ENCODE measurements at places on chromosomes 5 and 9.

GRCh38 chr5:107501965-107502675 lies 168.6 kb downstream of the EFNA5 start:
- DNase-seq, result no peak

- DNase-seq, result no peak
Measured at GRCh38 chr5:77065256-77065655, 21.8 kb downstream of the ZBED3 start.

DNA sequence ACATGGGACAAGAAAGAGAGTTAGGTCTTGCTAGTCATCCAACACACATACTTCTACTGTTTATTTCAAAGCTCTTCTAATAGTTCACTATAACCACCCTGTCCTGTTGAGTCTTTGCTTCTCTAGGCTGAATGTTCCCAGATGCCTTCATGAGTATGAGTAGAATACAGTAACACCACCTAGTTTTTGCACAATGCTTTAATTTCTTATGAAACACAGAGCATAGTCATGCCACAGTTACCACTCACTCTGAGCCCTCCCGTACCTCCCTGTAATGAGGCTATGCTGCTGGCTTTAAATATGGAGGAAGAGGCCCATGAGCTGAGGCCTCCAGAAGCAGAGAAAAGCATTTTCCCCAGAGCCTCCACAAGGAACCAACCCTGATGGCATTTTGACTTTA lies 75.0 kb upstream of the SLC1A3 start:
- no peak for DNase-seq

DNA sequence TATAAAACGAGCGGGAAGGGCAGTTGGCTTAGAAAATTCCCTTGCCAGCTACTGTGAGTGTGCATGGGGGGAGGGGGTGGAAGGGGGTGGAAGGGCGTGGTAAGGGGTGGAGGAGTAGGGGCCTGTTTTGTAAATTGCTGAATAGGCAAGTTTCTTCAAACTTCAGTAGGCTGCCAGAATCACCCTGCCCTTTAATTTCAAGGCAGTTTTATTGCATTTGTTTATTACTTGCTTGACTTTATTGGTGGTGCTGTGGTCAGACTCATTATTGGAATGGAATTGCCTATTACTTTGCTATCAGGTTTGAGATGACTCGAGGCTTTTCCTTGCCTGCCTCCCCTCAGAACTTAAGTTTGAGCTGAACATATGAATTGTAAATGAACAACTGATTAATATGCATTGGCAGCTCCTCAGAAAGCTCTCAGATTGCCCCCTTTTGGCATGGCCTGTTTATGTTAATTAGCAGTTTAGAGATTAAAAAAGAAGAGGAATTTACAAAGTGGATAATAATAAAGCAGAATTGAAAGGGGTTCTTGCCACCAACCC lies 76.0 kb downstream of the SEMA6A start:
- no peak for DNase-seq

DNA sequence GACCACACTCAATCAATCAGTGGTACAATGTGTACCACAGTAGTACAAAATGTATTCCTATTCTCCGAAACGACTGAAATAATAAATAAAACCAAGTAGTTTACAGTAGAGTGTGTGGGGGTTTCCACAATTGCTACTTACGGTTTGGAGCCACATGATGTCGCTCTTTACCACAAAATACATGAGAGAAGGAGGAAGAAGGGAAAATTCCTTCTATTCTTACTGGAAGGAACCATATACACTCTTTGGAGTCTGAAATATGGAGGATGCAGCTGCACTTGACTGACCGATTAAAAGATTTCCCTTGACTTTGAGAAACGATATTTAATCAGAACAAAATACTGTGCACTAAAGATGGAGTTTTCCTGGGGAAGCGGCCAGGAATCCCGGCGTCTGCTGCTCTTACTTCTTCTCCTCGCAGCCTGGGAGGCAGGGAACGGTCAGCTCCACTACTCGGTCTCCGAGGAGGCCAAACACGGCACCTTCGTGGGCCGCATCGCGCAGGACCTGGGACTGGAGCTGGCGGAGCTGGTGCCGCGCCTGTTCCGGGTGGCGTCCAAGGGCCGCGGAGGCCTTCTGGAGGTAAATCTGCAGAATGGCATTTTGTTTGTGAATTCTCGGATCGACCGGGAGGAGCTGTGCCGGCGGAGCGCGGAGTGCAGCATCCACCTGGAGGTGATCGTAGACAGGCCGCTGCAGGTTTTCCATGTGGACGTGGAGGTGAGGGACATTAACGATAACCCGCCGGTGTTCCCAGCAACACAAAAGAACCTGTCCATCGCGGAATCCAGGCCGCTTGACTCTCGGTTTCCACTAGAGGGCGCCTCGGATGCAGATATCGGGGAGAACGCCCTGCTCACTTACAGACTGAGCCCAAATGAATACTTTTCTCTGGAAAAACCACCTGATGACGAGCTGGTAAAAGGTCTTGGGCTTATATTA lies at the start of gene PCDHA4:
PCDHA4 (plus strand) TSS at position 235 of the 942 bp plus-strand sequence.
- no peak for DNase-seq

GRCh38 chr5:149796836-149797235 lies 66.7 kb downstream of the PPARGC1B start:
- DNase-seq, result no peak

DNA sequence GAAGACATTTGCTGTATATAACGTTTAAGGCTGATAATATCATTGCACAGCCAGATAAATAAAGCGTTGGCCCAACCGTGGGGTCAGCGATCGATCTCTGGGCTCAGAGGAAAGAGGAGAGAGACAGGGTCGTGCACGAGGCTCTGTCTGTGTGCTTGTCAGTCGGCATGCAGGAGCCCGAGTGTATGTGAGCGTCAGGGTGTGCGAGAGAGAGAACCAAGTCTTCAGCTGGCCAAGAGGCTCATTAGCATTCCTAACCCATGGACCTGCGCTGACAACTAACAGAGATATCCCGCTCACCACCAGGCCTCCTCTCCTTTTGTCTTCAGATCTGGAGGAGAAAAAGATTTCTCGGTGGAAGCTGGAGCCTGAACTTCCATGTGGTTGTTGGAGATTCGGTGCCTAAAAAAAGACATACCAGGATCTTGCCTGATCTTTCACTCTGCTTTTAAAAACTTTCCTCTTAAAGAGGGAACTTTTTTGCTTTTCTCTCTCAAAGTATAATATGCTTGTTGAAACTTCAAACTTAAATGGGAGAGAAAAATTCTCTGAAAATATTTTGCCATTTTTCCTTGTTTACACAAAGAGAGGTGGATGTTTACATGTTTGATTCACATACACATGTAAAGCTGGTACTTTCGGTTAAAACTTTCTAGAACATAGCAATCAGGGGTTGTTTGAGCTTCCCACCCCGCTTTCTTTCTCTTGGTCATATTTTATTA lies 16.5 kb downstream of the NR2F1 start:
- no peak for DNase-seq

GRCh38 chr9:83056174-83056573 lies 6.8 kb downstream of the RASEF start:
- DNase-seq, result no peak

DNA sequence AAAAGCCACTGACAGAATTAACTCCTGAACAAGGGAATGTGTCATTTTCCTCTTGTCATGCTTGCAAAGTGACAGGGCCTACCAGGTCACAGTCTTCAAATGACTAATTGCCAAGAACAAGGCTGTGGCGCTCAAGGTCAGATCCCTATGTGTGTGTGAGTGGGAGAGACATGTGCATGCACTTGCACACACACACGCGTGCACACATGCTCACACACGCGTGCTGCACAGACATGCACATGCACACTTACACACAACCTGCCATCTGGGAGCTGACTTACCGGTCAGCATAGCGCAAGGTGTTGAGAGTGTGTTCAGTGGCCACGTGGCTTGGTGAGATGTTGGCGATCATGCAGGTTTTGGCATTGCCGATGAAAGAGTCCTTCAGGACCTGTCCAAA lies 69.8 kb downstream of the KIF24 start:
- no peak for DNase-seq

GRCh38 chr9:136662656-136663581 lies at the start of gene EGFL7:
Gene EGFL7, plus strand, starts transcription at chr9:136662916. Its CDS starts 5,367 bp downstream, at chr9:136668283.
- no peak for DNase-seq

- DNase-seq, result no peak
Measured at GRCh38 chr9:97919217-97919813, 3.0 kb downstream of the TRMO start.

GRCh38 chr5:180034564-180034963 lies 37.0 kb downstream of the RNF130 start:
- no peak for DNase-seq

GRCh38 chr9:5714501-5715401 lies 85.8 kb downstream of the RIC1 start:
- DNase-seq, result no peak

DNA sequence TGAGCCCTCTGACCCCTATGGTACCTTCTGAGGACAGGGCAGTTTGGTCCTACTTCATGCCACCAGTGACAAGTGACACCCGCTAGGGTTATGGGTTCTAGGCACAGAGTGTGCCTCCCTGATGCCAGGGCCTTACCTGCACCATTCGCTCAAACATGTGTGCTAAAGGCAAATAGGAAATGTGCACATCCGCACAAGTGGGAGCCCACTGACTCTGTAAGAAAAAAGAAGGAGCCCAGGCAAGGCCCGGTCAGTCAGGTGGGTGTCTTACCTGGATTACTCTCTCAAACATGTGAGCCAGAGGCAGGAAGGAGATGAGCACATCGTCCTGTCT lies 29.1 kb upstream of the MEIKIN start:
- no peak for DNase-seq

- no peak for DNase-seq
Measured at GRCh38 chr5:132445930-132446329, 44.6 kb downstream of the IRF1 start.

DNA sequence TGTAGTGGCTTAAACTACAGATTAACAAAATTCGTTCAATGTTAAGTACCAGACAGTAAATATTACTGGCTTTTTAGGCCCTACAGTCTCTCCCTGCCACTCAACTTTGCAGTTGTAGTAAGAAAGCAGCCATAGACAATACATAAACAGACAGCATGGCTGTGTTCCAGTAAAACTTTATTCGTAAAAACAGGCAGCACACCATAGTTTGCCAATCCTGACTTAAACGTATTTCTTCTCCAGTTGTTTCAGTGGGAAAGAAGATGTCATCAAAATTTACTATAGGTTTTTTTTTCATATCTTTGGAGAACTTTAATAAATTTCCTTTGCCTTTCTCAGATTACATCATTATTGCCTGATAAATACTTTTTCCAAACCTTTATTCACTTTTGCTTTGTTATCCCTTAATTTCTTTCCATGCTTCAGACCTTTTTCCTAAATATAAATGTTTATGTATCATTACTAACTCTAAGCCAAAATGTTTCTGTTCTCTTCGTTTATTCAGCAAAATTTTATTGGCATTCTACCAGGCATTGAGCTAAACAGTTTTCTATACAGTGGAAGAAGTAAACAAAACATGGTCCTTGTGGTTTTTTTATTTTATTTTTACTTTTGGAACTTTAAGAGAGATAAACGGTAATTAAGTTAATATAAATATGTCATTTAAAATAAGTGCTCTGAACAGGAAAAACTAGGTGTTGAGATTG lies 64.5 kb downstream of the SLF1 start:
- no peak for DNase-seq

GRCh38 chr9:93598647-93599241 lies 22.4 kb downstream of the PHF2 start:
- peak; percentile 18 for DNase-seq

DNA sequence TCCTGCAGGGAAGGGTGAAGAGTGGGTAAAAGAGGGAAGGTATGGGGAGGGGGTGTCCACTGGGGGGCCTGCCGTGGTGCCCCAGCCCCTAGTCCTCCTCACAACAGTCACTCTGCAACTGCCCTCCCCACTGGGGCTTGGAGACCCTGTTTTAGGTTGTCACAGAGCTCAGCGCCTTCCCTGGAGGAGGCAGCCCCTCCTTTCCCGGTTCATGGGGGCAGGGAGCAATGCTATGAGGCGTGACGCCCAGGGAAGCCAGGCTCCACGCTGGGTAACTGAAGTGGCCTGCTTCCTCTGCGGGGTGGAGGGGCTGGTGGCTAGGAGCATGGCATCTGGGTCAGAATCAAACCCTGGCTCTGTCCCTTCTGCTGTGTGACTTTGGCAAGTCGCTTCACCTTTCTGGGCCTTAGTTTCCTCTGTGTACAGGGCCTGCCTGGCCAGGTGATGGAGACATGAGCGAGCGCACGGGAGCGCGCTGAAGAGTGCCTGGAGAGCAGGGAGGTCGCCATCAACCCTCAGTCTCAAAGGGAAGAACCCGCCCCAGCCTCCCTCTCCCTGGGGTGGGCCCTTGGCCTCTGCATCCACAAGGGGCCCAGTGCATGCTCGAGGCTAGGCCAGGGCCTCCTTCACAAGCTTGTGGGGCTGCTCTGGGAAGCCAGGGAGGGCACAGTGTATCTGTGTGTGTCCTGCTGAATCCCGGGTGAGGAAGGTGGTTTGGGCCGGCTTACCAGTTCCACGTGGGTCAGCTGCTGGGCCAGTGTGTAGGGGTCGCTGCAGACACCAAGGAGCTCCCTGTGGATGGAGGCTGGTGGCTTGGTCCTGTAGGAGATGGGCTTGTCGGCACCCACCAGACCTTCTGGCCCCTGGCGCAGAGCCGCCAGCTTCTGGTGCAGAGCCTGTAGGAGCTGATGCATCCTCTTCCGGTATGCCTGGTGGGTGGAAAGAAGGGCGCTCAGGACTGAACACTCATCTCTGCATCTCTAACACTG lies 56.4 kb upstream of the RNF130 start:
- no peak for DNase-seq

DNA sequence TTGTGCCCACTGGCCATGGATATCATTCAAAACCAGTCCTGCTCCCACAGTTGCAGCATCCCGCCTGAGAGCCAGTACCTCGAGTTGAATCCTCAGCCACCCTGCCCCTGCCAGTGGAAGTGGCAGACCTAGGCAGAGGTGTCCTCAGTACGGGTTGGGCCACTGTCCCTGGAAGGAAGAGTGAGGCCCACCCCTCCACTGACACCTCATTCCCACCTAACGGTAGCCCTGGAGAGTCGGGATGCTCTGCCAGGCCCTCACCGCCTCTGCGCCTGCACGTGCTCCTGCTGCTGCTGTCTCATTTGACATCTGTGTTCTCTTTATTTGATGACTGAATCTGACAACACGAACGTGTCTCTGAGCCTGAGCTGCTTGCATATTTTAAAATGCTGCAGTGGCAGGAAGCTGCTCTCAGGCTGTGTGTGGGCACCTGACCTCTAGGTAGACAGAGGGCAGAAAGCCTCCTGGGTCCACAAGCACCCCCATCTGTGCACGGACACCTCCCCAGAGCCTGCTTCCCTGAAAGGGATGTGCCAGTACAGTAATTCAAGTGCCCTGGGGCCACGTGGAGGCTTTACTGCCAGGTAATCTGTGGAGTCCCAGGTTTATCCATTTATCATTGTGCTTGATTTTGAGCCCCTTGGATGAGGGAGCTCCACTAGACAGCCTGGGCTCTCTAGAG lies 194.7 kb downstream of the CACNA1B start:
- no peak for DNase-seq

DNA sequence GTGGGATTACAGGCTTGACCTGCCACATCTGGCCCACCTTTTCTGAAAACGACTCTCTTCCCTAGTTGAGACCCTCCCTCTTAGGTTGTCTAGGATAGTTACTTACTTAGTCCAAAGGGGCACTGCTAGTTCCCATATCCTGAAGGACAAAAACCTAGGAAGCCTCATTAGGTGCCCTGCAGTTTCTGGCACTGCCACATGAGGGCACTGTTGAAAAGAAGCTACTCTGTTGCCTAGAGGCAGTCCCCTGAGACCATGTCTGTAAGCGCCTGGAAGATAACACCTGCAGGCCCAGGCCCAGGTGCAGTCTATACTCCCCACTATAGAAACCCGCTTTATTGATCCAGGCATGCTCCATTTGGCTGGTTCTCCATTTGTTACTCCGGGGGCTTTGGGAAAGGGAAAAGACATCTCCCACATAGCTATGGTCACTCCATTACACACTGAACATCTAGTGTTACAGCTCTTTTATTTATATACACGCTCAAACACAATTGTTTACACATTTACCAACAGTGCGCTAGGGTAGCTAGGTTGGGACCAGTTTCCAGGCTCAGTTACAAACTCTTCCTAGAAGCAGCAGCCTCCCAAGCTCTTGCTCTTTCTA lies 73.4 kb upstream of the PPARGC1B start:
- DNase-seq, result peak; percentile 8
